ENCODE measurements at places on chromosomes 6 and 20. TPM values are rescaled to one million over a fixed set of nuclear protein-coding genes. Genes with fewer than 3 reads are reported as not detected.

EYS gene
- not detected for total RNA-seq

PNPLA1 gene
- total RNA-seq: 0.15 TPM

MCCD1 gene
- total RNA-seq: not detected

CALHM4 gene
- total RNA-seq: not detected

BHLHE23 gene
- not detected for total RNA-seq

TUBB2B gene
- total RNA-seq: 0.75 TPM

CCN5 gene
- not detected for total RNA-seq

LAMA4 gene
- total RNA-seq: not detected

SMOC2 gene
- not detected for total RNA-seq

IL17A gene
- 0.68 TPM for total RNA-seq

PGK2 gene
- not detected for total RNA-seq

HAO1 gene
- not detected for total RNA-seq

PET117 gene
- 10.5 TPM for total RNA-seq

DNA sequence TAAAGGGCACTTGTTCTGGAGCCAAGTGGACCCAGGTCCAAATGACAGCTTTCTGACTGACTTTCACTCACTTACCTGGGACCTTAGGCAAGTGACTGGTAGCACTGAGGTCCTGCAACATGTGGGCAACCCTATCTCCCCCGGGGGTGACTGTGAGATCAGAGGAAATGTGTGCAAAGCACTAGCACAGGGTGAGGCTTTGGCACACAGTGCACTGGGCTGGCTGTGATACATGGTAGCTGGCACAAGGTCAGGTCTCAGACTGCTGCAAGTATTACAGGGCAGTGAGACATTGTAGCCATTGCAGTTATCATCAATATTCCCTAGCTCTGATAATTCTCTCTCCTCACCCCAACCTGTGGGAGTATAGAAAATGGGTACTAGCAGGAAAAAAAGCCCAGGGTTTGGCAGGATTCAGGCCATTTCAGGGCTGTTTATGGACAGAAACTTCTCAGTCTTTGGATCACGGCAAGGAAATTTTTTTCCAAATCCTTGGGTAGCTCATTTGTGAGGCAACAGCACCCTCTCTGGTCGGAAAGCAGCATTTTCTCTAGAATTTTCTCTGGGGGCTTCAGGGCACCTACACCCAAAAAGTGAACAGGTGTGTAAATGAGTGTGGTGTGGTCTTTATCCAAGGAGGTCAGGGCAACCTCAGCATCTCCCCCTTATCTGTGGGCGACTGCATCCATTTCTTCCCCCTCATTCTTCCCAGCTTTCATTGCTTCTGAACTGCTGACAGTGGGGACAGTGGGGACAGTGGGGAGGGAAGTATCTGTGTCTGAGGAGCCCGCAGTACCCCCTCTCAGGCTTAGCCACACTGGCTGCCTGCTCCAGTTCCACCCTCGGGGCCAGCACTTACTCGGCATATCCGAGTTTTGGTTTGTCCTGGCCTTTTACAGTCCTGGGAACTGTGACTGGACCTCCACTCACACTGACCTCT is 148.7 kb upstream of the PHACTR3 start:
- no peak for DNase-seq

GRCh38 chr20:63345328-63346100 is 15.6 kb downstream of the CHRNA4 start:
- DNase-seq: no peak

- no peak for DNase-seq
Measured at GRCh38 chr20:43988451-43988850, 73.8 kb downstream of the TOX2 start.

DNA sequence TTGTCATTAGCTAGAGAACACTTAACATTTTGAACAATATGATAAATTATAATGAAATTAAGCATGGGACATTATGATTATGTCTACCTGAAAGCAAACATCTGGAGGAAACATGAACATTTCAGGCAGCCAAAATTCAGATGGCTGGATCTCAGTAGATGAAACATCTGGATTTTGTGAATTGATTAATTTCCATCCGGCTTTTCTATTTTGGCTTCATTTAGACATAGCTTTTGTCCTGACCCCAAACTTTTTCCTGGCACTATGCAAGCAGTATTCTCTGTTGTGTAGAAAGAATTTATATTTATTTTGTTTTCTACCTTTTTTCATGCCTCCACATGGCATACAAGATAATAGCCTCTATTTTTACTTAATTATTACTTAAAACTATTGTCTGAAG is 186.3 kb downstream of the OGFRL1 start:
- DNase-seq: no peak

- DNase-seq: no peak
Measured at GRCh38 chr20:38208088-38208487, 43.0 kb upstream of the TGM2 start.

DNA sequence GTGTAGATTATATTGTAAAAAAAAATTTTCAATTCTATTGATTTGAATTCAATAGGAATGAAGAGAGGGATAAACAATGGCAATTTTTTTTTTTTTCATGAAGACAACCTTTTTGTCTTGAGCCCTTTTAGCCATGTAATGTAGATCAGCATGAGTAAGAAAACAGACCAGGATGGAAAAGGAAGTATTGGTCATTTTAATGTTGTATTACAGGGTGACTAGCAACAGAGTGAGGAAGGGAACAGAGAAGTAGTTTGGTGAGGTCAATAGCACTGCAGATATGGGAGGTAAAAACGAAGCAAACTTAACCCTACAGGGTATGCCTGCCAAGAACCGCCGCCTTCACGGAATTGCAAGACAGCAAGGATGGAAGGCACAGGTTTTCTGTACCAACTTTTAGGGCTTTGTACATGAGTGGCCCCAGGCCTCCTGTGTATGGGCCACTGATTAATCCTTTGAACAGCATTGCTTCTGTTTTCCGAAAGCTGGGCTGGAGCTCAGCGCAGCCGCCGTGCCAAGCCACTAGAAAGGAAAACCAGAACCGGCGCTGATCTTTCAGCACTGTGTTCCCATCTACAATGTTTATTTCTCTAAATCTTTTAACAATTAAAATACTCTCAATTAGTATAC is 383.7 kb downstream of the CENPW start:
- no peak for DNase-seq

GRCh38 chr20:61570646-61571195 is 318.7 kb downstream of the CDH4 start:
- DNase-seq: no peak

DNA sequence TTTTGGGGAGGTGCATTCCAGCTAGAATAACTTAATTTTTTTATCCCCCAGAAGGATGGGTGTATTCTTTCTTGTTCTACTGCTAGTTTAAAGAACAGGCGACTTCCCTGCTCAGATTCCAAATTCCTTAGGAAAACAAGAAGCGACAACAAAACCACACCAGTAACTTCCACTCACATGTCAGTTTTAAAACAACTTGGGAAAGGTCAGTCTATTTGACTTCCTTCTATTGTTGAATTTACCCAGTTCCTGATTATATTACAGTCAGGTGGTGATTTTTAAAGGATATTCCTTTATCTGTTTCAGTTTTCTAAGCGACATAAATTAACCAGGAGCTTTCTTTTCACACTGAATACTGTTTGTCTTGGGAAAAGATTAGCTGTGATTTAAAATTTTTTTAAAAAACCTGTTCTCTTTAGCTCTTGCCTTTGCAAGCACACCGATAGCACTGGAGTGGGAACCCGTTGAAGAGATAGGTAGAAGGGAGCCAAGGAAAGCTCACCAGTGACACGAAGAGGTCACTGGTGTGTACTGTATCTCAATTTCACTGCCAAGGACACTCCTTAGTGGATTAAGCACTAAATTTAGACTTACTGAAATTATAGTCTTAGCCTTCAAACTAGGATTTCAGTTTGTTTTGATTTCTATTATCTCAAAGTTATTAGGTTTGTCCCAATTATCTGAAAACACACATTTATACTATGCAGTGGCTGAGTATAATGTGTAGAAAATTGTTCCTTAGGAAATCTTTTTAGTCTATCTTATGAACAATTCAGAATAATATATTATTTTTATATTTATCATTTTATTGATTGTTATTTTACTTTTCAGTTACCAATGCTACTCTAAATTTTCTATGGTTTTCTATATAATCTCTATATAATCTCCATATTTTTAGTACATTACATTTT is 22.3 kb downstream of the MARCKS start:
- no peak for DNase-seq

GRCh38 chr6:3422435-3423070 is 34.3 kb downstream of the SLC22A23 start:
- DNase-seq: no peak

- DNase-seq: no peak
Measured at GRCh38 chr6:15630202-15630601, 32.6 kb downstream of the DTNBP1 start.

GRCh38 chr6:42808492-42809483 is 26.9 kb downstream of the BICRAL start:
- DNase-seq: no peak

DNA sequence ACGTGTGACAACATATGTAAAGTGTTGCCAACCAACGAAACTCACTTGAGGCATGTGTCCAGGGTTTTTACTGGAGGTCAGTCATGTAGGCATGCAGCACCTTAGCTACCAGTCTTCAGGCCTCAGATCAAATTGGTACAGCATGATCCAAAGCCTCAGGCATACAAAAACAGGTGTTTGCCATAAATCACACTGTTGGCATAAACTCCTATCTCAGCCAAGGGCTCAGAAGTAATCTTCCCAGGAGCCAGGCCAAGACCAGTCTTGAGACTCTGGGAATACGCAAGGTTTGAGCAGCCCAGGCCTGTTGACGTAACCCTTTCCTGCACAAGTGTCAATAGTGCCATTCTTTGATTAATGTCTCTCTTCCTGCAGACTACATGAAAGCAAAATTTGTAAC is 163.5 kb downstream of the PRL start:
- DNase-seq: no peak

DNA sequence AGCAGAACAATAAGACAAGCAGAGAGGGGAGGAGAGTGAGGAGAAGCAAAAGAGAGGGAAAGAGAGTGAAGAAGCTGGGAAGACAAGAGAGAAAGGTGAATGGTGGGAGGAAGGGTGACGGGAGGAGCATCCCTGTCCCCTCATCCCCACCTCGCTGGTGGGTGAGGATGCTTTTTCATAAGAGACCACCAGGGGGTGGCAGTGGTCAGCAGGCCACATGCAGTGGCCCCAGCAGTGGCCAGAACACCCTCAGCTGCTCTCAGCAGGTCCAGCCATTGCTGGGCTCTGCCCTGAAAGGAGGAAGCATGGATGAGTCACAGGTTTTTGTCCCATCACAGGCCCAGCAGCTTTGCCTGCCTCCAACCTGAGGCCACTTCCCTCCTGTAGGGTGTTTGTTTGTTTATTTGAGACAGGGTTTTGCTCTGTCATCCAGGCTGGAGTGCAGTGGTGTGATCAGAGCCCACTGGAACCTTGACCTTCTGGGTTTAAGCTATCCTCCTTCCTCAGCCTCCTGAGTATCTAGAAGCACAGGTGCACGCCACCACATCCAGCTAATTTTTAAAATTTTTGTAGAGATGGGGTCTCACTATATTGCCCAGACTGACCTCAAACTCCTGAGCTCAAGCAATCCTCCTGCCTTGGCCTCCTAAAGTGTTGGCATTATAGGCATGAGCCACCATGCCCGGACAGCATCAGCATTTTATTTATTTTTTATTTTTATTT is 24.0 kb downstream of the FGD2 start:
- no peak for DNase-seq

GRCh38 chr6:24967211-24967610 is 31.5 kb upstream of the RIPOR2 start:
- DNase-seq: no peak

DNA sequence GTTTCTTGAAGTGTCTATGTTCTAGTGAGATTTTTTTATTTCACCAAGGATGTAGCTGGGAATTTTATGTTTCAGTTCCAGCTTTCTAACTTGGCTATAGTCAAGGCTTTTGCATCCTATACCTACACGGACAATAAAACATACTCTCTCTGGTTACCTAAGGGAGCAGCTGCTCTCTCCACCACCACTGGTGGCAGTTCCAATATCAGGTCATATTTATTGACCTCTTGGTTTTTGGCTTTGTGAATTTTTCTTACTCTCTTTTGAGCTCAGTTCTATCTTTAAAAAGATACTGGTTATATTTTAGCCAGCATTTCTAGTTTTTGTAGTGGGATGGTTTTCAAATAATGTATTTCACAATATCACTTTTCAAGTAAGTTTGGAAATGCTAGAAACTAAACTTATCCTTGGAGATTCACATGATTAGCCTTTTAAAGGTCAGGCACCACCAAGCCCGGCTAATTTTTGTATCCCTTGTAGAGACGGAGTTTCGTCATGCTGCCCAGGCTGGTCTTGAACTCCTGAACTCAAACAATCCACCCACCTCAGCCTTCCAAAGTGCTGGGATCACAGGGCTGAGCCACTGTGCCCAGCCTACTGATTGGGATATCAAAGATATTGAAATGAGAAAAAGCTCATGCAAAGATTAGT is 34.7 kb upstream of the HAO1 start:
- no peak for DNase-seq

- no peak for DNase-seq
Measured at GRCh38 chr6:20718705-20719653, 184.7 kb downstream of the CDKAL1 start.

- DNase-seq: no peak
Measured at GRCh38 chr20:25353353-25353746, 37.3 kb downstream of the ABHD12 start.

DNA sequence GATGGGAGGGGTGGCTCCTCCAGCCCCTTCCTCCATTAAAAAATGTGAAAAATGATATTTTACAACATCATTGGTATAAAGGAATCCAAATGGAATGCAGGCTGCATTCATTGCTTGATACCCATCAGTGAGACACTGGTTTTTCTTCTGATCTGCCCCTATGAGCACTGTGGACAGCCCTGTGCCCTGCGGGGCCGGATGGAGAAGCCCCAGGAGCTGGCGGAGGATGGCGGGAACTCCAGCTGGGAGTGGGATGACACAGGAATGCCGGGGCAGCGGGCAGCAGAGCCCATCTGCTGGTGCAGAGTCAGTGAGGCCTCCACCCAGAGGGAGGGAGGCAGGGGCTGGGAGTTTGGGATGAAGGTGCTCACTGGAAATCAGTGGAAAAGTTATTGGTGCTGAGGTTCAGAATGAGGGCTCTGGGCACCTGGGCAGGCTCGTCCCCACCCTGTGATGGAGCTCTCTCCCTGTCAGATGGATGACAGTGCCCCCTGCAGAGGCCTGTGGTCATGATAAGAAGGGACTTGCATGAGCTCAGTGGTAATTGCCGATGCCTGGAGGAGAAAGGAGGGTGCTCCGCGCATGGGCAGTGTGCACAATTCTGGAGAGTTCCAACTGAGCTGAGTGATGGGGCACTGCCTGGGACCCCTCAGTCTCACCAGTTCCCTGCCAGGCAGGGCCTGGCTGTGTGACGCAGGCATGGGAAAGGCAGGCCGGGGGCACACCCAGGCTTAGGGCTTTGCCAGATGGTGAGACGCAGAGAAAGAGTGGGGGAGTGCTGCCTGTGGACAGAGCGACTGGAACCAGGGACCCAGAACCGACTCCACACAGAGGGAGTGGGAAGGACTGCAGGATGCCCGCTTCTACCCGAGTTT is 23.2 kb downstream of the CTCFL start:
- DNase-seq: no peak

GRCh38 chr20:44518248-44518647 is 3.6 kb downstream of the SERINC3 start:
- DNase-seq: no peak

DNA sequence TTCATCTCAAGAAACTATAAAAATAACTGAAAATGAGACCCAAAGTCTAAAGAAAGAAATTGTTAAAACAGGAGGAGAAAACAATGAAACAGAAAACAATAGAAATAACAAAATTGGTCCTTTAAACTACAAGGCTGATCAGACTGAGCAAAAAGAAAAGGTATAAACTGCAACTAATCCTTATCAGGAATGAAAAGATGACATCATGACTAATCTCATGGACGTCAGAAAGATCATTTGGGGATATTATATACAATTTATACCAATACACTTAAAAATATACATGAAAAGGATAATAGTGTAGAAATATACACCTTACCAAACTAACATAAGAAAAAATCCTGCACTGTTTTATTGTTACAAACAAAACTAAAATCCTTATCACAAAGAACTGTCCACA is 315.6 kb downstream of the TAF4 start:
- no peak for DNase-seq

Measured in T-helper 17 cell (primary cell).